ENCODE measurements at places on chromosomes 5 and 9. TPM values are rescaled to one million over a fixed set of nuclear protein-coding genes. Genes with fewer than 3 reads are reported as not detected.

DNA sequence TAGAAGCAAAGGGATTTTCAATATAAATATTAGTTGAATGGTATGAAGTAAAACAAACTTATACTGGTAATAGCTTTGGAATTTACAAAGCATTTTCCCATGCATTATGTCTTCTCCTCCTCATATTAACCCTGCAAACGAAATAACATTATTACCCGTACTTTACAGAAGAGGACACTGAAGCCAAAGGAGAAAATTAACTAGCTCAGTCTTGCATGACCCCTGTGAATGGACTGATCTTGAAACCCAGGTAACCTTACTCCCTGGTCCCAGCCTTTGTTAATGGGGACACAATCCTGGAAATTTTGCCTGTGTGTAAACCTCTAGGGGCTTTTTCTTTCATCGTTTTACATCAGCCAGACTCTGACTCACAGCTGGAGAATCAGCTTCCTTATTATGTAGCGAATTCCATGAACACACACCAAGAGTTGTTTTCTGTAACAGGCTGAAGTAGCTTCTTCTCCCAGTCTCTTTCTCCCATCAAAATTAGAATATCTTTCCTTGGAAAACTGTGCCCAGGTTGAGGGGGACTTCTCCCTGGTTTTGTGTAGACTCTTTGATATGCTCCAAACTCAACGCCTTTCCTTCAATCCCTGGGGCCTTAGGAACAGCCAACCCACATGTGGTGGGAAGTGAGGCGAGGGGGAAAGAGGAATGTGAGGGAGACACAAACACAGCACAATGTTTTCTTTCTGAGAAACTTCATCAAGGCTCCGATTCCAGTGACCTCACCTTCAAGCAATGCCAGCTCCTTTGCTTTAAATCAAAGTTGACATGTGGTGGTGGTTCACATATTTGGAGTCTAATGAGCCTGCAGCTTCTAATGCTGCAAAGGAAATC lies 480.9 kb upstream of the PAPPA start:
- DNase-seq, result no peak

DNA sequence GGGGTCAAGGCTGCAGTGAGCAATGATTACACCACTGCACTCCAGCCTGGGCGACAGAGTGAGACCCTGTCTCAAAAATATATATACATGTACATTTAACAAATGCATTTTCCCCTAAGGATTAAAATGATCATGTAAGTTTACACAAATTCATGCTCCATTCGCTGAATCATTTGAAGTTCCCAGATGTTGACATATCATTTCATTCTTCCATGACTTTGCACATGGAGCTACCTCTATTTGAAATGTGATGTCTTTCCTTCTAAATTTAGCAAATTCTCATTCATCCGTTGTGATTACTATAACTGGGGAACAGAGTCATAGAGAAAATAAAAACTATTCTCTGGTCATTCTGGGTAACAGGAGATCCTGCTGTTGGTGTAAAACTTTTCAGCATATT lies 10.6 kb downstream of the PTGER4 start:
- no peak for DNase-seq

DNA sequence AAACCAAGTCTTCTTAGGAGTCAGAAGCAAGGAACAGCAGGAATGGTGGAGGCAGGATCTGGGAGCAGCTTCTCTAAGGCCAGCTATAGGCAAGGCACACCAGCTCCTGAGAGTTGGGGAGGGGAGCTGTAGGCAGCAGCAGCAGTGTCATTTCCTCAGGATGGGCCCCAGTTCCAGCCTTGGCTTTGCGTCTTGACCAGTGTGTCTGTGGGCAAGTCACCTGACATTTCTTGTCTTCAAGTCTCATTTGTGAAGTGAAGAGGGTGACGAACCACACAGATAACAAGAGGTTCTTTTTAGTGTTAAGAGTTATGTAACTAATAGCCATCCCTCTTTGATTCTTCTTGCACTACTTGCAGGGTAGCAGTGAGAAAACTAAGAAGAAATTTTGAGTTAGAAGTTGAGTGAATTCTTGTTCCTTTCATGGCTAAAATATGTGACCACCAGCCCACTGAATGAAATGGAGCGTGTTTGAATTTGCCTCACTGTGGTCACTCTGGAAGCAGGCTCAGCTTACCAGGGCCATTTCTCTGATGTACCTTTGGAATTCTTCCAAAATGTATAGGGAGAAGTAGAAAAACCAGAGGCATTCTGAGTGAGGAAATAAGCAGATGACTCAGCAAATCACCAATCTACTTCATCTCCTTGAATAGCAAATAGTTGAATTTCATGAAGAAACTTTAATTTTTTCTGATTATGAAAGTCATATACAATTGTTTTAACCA lies 42.4 kb downstream of the RHOBTB3 start:
- DNase-seq, result no peak

DNA sequence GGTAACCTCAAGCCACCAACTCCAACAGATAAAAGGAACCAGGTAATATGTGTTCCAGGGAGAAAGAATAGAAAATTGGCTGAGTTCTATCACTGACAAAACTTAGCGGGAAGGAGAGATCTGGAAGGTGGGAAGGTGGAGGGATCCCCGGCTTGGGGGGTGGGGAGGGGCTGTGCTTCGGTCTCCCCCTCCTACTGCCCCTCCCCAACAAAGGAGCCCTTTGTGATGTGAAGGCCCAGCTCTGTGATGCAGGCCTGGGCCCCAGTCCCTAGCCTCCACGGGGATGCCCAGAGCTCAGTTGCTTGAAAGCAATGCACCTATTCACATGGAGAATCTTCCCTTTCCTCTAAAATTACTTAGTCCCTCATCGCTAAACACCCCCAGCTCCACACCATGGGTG lies 4.4 kb upstream of the ZNF484 start:
- no peak for DNase-seq

ACOT12 gene
- not detected for total RNA-seq

BAAT gene
- total RNA-seq, result not detected

GRCh38 chr9:109182940-109183798 lies 16.1 kb upstream of the FRRS1L start:
- no peak for DNase-seq

- DNase-seq, result no peak
These were observed 60.0 kb upstream of the TUT7 start for GRCh38 chr9:86413971-86414880.

C5orf52 gene
- not detected for total RNA-seq

LVRN gene
- total RNA-seq, result 4.2 TPM

- DNase-seq, result no peak
These were observed 4.1 kb downstream of the IPPK start for GRCh38 chr9:92665836-92666235.

- no peak for DNase-seq
These were observed 837.2 kb downstream of the EFNA5 start for GRCh38 chr5:106833517-106833916.

- DNase-seq, result peak; percentile 55
These were observed 22.1 kb upstream of the NDST1 start for GRCh38 chr5:150485693-150486401.

SLIT3 gene
- 19.3 TPM for total RNA-seq

SPINK5 gene
- total RNA-seq, result 0.90 TPM

DNA sequence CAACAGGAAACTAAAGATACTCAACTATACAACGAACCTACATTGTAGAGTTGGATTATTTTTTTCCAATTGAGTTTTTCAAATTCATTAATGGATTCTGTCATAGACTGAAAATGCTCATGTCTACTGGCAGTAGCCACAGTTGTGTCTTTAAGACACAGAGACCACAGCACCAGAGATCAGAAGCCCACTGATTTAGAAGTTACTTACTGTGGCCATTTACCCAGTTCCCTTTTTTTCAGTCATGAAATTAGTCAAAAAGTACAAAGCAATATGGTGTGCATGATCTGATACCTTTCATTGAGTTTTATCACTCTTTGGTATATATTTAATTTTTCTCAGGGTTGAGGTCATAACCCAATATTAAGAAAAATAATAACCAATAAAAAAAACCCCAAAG lies 1640.2 kb upstream of the WWC1 start:
- DNase-seq, result no peak

DNA sequence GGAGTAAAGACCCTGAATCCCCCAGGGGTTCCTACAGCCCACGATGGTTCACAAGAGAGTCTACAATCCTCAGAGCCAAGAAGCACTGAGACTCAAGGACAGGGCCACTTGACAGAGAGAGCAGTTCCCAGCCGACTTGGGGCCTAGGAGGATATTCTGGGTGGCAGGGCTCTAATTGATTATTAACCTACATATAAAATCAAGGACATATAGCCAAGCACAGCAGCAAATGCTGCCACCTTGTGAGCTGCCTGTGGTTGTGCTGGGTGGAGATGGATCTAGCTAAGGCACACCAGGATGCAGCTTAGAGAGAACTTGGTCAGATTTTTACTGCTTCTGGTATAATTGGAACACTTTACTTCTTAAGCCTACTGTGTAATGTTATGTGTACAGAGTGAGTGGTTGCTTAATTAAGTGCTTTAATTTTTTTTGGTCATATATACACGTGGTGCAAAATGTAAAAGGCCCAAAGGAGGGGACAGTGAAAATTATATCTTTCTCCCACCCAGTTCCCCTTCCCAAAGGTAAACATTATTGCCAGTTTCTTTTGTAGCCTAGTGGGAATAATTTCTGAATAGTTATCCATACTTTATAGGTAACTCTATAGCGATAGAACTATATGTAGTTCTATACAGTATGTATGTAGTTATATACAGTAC lies 78.8 kb downstream of the F2RL2 start:
- DNase-seq, result no peak

C9orf153 gene
- total RNA-seq, result 1.5 TPM

GRCh38 chr5:132653716-132654115 lies 4.3 kb upstream of the IL13 start:
- no peak for DNase-seq

- DNase-seq, result no peak
These were observed 295.5 kb upstream of the CLINT1 start for GRCh38 chr5:158154226-158155005.

F2RL1 gene
- not detected for total RNA-seq

DNA sequence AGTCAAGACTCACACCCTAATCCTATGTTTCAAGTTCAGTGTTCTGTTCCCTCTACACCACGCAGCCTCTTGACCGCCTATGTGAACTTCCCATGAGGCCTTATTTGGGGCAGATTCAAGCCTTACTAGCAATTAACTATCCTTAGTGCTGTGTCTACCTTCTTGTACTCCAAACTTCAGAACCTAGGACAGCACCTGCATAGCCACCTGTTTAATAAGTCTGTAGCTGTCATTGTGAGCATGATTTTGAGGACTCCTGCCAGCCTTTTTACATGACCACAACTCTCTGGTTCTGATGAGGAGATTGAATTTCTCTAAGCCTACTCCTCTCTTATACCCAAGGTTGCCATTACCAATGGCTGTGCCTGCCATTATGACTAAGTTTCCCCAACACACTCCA lies 50.8 kb upstream of the PCSK1 start:
- DNase-seq, result no peak

- no peak for DNase-seq
These were observed 146.4 kb upstream of the SHB start for GRCh38 chr9:38215465-38215864.

DNA sequence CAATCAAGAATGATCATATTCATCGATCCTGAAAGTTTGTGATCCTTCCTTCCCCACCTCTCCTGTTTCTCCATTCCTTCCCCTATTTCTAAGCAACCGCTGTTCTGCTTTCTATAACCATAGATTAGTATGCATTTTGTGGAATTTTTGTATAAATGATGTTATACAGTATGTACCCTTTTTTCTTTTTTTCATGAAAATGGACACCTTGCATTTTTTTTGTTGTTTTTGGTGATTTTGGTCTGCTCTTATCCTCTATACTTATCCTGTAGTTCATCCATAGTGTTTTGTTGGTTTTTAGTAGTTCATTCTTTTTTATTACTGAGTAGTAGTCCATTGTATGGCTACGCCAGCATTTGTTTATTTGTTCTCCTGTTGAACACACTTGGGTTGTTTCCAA lies 46.1 kb downstream of the SCGB3A1 start:
- DNase-seq, result no peak

GRCh38 chr5:103295871-103296270 lies 37.3 kb downstream of the MACIR start:
- DNase-seq, result no peak

GRCh38 chr9:98995971-98996504 lies 52.3 kb downstream of the COL15A1 start:
- DNase-seq, result no peak

THOC3 gene
- total RNA-seq, result 32.4 TPM

GRCh38 chr5:35850967-35851680 lies 5.6 kb upstream of the IL7R start:
- DNase-seq, result no peak

SIT1 gene
- total RNA-seq, result not detected

GRCh38 chr9:104963076-104963475 lies 35.1 kb upstream of the ABCA1 start:
- DNase-seq, result no peak

DNA sequence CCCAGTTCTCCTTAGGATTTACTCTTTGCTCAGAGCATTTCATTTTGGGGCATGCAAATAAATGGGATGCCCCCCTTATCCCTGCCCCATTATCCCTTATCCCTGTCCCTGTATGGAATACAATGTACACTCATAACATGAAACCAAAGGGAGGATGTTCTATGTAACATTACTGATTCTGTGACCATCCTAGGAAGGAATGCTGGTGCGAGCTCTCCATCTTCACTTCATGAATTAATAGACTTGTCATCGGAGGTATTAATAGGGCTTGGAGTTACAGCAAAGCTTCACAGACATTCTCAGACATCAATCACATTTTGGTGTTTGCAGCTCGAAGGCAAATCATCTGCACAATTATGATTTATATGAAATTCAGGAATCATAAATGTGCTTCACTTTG lies 20.4 kb upstream of the PIK3R1 start:
- DNase-seq, result no peak

DNA sequence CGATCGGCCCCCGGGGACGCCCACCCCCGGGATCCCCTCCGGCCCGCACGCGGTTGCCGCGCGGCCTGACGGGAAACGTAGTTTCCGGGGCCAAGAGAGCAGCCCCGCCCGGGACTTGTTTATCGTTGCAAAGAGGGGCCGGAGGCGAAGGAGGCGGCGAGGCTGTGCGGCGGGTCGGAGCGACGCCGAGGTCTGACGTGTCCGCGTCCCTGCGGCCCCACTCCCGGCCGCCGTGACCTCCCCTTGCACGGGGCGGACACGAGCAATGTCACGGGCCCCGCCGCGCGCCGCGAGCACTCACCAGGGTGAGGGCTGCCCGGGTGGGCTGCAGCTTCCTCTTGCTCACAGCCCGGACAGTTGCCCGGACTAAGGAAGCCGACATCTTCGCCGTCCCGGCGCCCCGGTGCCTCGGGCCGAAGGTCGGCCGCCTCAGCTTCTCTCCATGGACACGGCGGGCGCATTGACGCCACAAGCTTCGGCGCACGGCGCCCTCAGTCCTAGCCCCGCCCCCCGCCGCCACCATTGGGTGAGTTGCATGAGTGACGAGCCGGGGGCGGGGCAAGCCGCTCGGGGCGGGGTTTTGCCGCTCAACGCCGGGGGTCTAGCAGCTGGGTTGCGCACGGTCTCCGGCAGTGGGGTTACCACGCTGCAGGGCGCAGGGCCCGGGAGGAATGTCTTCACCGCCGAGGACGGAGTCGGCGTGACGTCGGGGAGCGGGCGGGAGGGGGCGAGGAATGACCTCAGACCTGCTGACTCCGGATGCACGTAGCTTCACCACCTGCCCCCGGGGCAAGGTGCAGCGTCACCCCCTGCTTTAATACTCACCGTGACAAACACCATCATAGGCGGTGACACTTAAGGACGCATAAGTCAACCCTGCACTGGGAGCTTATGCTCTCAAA lies at the start of gene ISCA1:
TSS of gene ISCA1 (minus strand) at position 462 of the 902 bp plus-strand sequence. CDS start at position 382, 80 bp downstream.
- DNase-seq, result peak; percentile 98

- DNase-seq, result no peak
These were observed 8.8 kb upstream of the OMD start for GRCh38 chr9:92432972-92433548.

Data from tibial nerve (tissue), 4 donors.